Ovary (tissue), 10 donors: ENCODE measurements at places on chromosomes 12 and 14.

DNA sequence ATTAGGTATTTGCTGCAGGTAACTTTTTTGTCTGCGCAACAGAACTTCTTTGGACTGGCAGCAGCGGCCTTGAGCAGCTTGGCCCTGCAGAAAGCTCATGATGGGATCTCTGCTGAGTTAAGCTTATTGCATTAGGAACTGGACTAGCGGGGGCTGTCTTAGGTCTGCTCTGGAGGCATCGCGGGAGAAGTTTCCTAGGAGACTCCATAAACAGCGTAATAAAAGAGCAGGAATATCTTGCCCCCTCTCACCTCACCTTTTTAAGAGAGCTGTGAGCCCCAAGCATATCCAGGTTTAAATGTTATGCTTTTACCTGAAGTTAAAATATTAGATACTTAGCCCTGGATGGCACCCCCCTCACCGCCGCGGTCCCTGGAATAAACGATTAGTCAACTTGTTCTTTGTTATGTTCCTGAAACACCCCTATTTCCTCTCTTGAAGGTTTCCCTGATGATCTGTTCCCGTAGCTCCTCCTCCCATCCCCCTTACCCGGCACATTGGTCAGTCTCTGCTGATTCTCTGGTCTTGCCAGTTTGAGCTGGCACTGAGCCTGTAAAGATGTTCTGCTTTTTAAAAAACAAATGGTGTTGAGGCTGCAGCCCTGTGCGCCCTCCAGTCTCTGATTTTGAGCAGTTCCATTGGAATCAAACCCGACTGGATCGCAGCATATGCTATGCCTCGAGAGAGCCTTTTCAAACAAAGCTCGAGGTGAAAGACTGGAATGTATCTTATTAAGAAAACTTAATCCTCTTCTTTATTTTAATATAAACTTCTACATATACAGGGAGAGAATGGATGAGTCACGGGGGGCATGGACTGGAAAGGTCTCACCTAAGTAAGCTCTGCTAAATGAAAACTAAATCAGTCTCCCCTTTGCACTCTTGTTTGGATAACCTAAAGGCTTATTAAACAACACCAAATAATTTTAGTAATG is 1.9 kb downstream of the MLXIP start:
- DNase-seq: peak; percentile 77

GRCh38 chr12:52848661-52849255 is at the start of gene KRT78:
Gene KRT78 (minus strand): TSS chr12:52848994. CDS start chr12:52848930, 64 bp downstream.
- DNase-seq: no peak

DNA sequence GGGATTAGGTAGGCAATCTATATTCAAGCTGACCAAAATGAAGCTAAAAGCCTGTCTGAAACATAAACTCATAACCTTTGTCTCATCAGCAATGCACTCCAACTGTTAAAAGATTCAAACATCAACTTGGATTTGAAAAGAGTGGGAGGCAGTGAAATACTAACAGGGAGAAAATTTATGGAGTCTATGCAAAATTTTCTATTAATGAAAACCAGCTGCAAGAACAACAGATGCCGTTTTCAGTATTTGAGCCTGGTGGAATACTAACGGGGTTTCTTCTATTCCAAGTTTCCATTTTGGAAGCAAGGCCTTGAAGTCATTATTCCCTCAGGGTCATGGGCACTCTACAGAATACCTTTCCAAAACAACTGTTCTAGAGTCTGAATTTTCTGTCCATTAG is 88.3 kb downstream of the LRP6 start:
- DNase-seq: no peak

GRCh38 chr12:85484387-85484786 is 204.4 kb downstream of the ALX1 start:
- DNase-seq: no peak

DNA sequence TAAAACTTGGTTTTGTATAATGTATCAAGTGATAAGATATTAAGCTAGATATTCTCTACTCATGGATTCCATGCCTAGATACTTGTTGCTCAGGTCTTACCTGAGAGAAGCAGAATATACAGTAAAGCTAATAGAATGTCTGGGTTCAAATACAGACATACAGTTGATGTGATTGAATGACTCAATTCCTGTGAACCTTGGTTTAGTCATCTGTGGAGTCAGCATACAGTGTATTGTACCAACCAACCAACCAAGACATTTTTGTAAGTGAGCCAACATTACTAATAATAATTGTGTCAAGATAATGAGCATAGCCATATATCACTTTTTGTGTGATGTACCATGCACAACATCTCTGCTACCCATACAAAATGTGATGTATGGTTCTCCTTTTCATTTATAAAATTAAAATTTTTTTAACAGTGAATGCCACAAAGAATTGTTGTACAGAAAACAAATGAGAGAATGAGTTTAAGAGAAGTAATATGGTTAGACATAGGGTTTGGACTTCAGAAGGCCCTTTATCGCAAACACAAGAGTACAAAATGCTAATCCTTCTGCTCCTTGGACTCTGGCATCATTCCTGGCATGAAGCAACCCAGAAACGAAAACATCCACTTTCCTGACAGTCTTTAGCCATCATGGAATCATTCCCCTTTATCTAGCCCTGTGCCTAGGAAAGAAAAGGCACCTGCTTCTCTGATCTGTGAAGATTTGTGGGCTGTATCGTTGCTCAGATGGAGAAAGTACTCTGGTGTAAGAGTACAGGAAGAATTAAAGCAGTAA is 977.2 kb upstream of the USP15 start:
- no peak for DNase-seq

GRCh38 chr12:124588751-124589267 is 21.4 kb upstream of the NCOR2 start:
- DNase-seq: peak; percentile 61

DNA sequence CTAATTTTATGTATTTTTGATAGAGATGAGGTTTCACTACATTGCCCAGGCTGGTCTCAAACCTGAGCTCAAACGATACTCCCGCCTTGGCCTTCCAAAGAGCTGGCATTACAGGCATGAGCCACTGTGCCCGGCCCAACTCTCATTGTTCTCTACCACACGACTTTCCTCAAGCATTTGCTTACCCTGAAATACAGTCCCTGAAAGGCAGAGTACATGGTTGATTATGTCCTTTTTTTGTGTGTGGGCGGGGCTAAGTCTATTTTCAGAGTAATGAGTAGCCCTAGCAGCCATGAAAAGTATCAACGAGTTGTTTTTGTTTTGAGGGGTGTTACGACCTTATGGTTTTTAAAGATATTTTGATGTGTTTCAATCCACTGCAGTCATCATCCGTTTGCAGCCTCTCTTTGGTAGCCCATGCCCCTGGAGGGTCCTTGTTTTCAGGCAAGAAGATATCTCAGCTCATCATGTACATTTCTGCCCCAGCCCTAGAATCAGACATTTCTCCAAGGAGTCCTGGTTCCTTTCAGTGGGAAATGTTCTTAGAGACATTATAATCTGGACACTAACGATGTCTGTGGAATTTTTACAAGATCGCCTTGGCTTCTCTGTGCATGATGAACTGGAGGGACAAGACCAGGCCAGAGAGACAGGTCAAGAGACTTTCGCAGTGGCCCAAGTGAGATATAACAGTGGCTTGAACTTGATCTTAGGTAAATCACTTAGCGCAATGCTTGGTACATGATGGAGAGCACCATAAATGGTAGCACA is 8.7 kb downstream of the ACACB start:
- no peak for DNase-seq

- no peak for DNase-seq
Measured at GRCh38 chr12:66168410-66168809, 1.4 kb downstream of the TMBIM4 start.

DNA sequence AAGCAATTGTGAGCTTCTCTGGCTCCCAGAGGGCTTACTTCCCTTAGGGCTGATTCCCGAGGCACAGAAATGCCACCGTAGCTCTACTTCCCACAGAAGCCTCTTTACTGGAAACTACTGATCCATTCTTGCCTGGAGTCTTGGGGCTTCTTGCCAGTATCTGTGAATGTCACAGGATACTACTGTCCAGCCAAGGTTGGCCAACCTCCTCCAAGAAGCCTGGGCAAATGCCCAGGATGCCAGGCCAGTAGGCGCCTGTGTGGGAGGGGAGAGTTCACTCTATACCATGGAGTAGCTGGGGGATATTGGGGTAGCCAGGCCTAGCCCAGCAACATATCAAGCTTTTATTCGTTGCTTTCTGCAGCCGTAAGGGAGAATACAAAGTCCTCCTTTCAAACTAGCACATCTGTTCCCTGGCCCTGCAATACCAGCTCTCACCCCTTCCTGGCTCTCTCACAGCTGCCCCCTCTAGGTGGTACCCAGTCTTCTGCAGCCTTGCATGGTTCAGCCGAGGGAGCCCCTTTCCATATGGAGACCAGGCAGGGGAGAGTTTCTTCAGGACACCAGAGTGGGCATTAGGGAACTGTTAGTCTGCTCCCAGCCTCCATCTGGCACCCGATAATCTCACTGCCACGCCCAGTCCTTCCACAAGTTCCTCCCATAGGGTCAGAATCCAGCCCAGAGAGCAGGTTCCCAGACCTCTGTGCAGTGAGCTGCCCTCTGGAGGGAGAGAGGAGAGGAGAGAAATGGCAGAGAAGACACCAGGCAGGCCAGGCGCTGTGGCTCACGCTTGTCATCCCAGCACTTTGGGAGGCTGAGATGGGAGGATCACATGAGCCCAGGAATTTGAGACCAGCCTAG is 24.3 kb upstream of the PLEK2 start:
- no peak for DNase-seq
